Sciatic nerve (tissue), 2 donors: ENCODE measurements at places on chromosomes 6 and 20.
A peak's percentile ranks its signal among the peaks of the same experiment; 100 is the strongest.

DNA sequence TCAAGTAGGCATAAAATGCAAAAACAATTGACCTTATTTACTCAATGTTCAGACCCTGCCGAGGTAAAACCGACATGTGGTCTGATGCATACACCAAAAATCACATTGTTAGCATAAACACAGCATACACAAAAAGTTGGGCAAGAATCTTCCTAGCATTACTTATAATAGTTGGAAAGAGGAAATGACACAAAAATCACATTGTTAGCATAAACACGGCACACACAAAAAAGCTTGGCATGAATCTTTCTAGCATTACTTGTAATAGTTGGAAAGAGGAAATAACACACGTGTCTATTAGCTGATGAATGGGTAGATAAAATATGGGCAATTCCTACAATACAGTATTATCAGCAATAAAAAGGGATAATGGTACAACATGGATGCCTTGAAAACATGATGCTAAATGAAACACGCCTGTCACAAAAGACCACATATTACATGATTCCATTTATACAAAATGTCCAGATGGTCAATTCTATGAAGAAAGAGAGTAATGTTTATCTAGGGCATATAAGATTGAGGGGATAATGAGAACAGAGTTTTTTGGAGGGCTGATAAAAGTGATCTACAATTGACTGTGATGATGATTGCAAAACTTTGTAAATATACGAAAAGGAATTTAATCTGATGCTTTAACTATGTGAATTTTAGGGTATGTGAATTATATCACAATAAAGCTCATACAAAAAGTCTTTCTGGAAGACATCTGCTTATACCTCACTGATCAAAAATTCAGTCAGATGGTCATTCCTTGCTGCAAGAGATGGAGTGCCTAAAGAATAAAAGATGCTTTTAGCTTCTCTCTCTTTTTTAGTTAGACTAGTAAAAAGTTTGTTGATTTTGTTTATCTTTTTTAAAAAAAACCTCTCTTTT, 1019.5 kb upstream of the CITED2 start:
- DNase-seq: no peak

GRCh38 chr6:25137916-25138232, 141.3 kb upstream of the CARMIL1 start:
- no peak for DNase-seq

DNA sequence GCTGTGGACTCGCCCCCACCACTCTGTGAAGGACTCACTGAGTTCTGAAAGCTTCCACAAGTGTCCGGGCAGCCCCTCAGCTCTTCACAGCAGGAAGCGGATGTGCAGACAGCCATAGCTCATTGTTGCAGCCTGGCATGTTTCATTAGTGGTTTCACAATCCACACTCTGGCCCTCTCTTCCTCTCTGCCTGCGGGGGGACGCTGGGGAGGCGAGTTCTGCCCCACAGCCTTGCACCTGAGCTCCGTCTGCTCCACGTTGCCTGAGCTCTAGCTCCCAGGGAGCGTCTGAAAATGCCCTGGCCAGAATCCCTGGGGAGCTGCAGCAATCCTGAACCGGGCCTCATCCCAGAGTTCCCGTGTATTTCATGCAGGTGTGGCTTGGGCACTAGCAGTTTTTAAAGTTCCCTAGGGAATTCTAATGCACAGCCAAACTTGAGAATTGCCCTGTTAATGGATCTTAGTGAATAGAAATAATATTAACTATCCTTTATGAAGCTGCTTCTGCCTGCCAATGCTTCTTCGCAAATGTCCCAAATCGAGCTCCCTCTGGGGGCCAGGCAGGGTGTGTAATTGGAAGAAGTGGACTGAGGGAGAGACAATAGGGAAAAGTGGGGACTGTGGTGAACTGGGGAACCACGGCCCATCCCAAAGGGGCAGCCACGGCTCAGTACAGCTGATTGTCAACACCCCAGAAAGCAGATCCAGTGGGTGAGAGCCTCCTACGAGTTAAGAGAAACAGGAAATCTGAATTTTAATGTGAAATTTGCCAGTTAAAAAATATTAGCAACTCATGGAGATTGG, 51.5 kb downstream of the CTCFL start:
- peak; percentile 53 for DNase-seq

GRCh38 chr6:28349344-28349891, 329 bp upstream of the ZKSCAN3 start:
- no peak for DNase-seq

- no peak for DNase-seq
Measured at GRCh38 chr6:11278207-11278559, 45.7 kb upstream of the NEDD9 start.

DNA sequence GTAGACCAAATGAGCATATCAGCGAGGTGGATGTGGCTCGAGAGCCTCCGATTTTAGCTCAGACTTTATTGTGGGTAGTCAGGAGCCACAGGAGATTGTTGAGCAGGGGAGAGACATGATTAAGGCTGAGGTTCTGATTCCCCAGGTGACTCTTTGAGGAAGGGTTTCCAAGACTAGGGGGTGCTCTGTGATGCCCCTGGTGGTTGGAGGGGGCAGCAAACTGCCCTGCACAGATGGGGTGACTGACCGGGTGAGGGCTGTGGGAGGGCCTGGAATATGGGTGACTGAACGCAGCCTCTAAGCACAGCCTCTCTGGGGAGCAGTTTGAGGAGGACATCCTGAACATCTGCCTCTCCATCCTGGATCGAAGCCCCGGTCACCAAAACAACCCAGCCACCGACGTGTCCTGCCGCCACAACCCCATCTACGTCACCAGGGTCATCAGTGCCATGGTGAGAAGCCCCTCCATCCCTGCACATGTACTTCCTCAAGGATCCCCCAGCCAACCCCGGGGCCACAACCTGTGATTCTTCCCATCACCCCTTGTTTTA, 17.0 kb downstream of the TGM6 start:
- no peak for DNase-seq

- no peak for DNase-seq
Measured at GRCh38 chr6:149057464-149057840, 260.1 kb upstream of the TAB2 start.

DNA sequence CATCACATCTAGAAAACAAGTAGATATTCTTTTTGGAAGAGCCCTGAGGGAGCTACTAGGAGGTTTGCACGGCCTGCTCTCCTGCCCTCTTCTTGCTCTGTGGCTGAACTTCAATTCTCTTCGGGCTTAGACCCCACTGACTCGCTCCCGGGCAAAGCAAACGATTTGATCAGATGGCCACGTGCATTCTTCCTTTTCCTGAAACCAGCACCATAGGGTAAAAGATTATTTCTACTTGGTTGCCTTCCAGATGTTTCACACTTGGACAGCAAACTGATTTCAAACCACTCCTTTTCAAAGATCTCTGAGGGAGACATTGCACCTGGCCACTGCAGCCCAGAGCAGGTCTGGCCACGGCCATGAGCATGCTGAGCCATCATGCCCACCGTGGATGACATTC, at the start of gene SLC22A1:
SLC22A1 (plus strand) TSS at position 258 of the 400 bp plus-strand sequence; CDS start at position 379, 121 bp downstream.
- no peak for DNase-seq

DNA sequence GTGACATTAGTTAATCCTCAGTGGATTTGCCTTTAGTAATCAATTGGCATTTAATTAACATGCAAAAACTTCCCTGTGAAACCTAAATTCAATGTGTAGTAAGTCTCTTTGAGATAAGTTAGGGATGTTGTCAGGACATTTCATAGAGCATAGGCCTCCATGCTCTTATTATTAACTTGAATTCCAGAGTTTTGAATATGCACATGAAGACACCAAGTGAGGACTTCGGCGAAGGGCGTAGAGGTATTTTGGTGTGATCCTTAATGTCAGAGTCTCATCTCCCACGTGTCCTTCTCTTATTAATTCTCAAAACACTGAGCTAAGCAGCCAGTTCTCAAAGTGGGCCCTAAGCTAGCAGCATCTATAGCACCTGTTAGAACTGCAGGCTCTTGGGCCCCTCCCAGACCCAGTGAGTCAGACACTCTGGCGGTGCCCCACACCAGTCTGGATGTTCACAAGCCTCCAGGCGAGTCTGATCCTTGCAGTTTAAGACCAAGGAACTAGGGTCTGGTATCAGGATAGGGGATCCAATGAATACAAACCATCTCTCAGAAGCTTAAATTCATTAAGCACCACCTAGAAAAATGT, 292.1 kb downstream of the QKI start:
- DNase-seq: no peak

DNA sequence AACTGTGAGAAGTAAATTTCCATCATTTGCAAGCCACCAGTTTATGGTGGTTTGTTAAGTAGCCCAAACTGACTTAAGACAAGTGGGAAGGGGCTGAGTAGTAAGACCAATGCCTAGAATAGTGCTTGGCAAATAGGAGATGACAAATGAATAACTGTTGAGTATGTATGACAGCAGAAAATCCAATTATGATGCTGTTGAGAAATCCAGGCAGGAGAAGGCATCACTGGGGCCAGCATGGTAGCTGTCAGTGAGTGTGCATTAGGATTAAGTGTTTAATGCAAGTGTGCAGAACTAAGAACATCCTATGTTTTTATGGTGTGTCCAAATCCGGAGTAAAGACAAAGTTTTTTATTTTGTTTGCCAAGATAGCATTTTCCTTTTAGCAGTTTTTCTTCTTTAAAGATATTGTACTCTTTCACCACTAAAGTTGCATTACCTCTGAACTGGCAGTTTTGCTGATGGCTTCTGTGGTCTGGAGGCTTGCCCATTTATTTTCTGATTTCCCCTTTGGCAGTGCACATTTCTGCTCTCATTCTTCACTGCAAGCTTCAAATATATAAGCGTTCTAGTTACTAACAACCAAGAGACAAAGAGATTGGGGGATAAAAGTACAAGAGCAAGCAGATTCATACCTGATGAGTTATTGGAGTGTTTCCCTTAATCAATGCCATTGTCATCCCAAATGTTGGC, 289.7 kb downstream of the KCNQ5 start:
- no peak for DNase-seq

DNA sequence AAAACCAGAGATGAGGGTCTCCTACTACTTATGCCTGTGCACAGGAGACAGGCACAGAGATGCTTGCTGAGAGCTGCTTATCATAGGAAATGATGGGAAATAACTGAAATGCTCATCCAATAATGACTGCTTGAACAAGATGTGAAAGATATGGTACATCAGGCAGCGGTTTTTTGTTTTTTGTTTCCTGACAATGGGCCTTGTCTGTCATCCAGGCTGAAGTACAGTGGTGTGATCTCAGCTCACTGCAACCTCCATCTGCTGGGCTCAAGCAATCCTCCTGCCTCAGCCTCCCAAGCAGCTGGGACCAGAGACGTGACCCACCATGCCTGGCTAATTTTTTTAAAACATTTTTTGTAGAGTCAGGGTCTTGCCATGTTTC, 1.2 kb upstream of the RIPOR3 start:
- no peak for DNase-seq

- DNase-seq: peak; percentile 45
Measured at GRCh38 chr6:169963581-169964297, 212.3 kb downstream of the ERMARD start.

GRCh38 chr20:43681468-43681942, 14.6 kb downstream of the MYBL2 start:
- DNase-seq: no peak

DNA sequence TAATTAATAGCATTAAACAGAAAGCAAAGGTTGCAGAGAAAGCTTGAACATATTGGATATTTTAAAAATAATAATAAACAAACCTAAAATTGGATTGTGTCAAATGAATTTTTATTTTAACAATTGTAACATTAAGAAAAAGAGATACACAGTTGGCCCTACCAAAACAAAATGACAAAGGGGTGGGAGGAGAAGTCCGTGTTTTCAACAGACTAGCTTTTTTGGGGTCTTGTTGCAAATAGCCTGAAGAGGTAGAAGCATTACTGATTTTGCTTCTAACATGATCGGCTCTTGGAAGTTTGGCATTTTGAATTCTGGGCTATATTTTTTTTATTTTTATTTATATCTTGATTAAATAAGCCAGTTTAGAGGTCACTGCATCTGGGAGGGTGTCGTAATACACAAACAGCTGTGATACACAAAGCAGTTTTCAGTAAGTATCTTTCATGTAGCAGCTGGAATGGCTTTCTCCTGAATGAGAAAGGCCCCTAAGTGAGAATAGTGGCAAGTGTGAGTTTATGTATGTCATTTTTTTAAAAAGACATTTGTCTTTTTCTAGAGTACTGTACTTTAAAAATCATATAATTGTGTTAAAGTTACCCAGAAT, 85.5 kb upstream of the ZNF217 start:
- DNase-seq: no peak

DNA sequence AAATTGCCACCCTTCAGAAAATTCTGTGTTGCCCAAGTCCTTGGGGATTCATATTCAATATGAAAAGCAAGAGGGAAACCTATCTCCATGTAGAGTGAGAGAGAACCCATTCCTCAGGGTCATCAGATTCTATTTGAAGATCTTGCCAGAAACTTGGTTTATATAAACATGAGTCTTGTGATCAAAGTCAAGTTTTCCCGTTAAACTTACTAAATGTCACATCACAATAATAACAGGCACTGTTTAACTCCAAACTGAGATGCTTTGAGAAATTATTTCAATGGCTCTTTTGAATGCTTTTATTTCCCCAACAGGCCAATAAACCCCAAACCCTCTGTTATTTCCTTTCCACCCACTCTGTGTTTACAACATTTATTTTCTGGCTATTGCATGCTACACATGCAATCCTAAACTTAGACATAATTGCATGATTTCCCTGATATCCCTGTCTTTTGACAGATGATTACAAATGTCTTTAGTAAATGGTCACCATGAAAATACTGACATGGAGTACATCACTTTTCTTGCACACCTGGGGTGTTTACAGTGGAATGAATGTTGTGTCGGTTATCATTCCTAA, 31.1 kb upstream of the SSTR4 start:
- no peak for DNase-seq

DNA sequence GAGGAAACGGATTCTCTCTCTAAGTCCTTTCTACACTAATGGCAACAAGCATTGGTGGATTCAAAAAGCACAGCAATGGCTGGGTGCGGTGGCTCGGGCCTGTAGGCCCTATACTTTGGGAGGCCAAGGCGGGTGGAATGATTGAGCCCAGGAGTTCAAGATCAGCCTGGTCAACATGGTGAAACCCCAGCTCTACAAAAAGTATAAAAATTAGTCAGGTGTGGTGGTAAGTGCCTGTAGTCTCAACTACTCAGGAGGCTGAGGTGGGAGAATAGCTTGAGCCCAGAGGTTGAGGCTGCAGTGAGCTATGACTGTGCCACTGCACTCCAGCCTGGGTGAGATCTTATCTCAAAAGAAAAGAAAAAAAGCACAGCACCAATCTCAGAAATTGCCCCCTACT, 19.3 kb downstream of the PAQR8 start:
- DNase-seq: no peak

GRCh38 chr6:46236752-46237151, 66.0 kb upstream of the ENPP5 start:
- no peak for DNase-seq

- DNase-seq: no peak
Measured at GRCh38 chr6:117389227-117390057, 36.3 kb downstream of the ROS1 start.

- no peak for DNase-seq
Measured at GRCh38 chr6:1577146-1577680, 32.5 kb upstream of the FOXC1 start.

GRCh38 chr6:53721766-53722165, 56.2 kb upstream of the KLHL31 start:
- DNase-seq: no peak

DNA sequence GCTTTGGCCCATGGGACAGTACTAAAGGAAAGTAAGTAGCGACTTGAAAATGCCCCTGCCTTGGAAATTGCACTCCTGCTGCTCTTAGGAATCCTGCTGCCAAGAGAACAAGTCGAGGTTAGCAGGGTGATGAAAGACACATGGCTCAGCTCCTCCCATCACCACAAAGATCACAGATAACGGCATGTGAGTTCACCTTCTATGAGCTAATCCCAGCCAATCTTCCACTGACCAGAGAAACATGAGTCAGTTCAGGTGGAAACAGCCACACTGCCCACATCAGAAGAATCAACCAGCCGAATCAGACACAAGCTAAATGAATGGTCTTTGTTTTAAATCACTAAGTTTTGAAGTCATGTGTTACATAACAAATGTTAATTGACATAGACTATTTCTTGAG, 106.3 kb downstream of the PRKN start:
- DNase-seq: no peak
